ENCODE measurements at places on chromosomes 3 and 15.

- no peak for DNase-seq
These were observed 166.1 kb downstream of the RYR3 start for GRCh38 chr15:33476908-33477307.

DNA sequence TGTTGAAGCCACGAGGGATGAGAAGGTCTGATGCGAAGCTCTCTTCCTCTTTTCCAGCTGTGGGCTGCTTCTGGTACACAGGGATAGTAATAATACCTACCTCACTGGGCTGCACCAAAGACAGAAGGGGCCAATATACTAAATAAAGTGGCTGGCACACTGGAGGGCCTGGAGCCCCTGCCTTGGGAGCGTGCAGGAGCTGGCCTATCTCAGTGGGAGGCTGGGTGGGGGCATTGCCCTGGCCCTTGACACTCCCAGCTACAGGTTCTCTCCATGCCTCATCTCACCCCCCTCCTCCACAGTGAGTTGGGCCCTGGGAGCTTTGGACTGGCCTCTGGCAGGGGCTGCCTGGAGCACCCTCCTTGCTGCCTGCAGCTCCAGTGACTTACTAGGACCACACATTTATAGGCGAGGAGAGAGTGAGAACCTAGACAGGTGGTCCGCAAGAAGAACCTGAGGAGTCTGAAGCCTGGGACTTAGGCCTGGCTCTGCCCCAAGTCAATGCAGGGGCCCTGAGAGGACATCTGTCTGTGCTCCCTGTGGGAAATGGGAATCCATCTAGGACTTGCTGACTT is 1.6 kb downstream of the NOX5 start:
- no peak for DNase-seq

DNA sequence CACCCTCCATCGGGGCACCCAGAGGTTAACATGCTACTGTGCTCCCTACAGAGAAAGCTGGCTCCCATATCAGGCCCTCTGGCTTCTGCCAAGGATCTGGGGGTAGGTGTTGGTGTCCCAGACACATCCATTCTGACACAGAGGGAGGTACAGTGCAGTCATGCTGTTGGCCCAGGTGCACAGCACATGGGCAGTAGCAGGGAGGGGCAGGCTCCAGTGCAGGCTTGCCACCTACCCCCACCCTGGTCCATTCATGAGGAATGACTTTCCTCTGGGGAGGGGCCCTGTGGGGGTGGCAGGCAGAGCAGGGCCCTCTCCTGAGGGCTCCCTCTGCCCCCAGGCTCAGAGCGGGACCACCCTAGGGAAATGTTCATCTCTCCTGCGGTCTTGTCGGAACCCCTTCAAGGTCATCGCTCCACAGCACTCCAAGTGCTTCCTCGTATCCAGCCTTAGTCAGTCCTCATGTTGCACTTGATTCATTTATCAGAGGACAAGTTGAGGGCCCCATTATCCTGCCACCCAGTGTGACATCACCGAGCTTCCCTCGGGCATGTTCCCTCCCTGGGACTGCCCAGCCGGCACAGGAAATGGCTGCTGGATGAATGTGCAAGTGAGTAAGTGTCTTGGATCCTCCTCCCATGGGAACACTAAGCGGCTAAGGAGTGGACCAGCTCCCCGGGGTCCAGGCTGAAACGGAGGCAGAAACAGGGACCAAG is 10.0 kb downstream of the DUSP7 start:
- no peak for DNase-seq

DNA sequence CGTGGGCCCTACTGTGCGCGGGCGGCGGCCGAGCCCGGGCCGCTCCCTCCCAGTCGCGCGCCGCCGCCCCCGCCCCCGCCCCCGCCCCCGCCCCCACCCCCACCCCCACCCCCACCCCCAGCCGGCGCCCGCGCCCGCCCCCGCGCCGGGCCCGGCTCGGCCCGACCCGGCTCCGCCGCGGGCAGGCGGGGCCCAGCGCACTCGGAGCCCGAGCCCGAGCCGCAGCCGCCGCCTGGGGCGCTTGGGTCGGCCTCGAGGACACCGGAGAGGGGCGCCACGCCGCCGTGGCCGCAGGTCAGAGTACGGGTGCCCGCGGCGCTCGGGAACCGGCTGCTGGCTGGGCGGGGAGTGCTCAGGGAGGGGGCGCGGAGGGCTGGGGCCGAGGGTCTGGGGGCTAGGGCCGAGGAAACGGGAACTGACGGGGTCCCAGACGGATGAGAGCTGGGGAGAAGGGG is 1.1 kb upstream of the PPARG start:
- no peak for DNase-seq

- no peak for DNase-seq
These were observed 48.5 kb downstream of the PTH1R start for GRCh38 chr3:46926039-46926438.

- DNase-seq = no peak
These were observed 54.4 kb downstream of the DCUN1D1 start for GRCh38 chr3:182925944-182926337.

GRCh38 chr3:105802118-105802706 is 66.6 kb downstream of the CBLB start:
- peak; percentile 33 for DNase-seq

GRCh38 chr3:18080198-18080689 is 337.8 kb upstream of the TBC1D5 start:
- peak; percentile 7 for DNase-seq

DNA sequence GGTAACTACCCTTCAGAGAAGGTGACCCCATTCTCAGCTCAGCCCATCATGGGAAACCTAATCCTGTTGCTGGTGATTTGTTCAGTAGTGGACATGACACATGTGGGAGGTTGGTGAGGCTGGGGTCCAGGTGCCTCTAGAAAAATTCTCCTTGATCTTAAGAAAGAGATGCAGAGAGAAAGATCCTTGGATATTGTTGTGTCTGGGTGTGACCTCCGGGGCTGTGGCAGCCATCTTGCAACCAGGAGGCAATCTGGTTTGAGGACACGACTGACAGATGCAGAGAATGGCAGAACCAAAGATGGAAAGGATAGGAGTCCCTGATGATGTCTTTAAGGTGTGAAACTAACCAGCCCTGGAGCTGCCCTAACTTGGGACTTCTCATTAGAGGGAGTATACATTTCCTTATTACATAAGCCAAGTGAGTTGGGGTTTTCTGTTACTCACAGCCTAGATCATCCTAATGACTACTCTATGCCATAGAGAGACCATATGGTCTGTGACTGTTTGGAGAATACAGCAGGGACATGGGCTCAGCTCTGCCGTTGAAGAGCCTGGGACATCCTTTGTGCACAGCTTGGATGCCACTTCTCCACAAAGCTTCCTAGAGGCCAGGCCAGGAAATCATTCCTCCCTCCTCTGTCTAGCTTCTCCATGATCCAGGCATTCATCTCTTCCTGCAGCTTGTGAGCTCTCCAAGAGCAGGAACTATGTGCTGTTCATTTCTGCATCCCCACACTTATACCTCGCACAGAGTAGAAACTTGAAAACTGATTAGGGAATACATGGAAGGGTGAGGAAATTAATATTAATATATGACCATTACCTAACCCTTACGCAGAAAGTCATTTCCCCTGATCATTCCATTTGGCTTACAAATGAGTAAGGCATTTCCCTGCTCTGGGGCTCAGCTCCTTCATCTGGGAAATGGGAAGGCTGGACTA is 45.9 kb downstream of the HRH1 start:
- DNase-seq = no peak

DNA sequence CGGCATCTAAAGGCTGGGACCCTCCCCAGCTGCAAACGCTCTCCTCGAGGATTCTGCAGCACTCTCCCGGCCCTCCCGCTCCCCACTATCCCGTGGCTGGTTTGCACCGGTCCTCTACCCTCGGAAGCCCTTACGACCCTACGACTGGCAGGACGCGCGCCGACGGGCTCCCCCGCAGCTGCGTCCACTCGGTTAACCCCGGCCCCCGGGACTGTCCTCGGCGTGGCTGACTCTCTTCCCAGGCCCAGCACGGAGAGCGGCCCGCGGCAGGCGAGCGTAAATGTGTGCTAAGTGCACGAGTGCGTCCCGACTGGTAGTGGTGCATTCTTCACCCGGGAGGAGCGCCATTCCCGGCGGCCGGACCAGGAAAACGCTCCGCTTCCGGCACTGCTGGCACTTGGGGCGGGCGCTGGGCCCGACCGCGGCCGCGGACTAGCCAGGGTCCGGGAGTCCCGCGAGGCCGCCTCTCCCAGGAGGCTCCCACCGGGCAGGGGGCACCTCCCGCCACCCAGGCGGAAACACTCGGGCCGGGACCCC is 508 bp downstream of the GORASP1 start:
- peak; percentile 39 for DNase-seq

- DNase-seq = no peak
These were observed 30.8 kb downstream of the MCTP2 start for GRCh38 chr15:94262201-94262600.

- DNase-seq = no peak
These were observed 9.8 kb upstream of the RPSA start for GRCh38 chr3:39396690-39397089.

DNA sequence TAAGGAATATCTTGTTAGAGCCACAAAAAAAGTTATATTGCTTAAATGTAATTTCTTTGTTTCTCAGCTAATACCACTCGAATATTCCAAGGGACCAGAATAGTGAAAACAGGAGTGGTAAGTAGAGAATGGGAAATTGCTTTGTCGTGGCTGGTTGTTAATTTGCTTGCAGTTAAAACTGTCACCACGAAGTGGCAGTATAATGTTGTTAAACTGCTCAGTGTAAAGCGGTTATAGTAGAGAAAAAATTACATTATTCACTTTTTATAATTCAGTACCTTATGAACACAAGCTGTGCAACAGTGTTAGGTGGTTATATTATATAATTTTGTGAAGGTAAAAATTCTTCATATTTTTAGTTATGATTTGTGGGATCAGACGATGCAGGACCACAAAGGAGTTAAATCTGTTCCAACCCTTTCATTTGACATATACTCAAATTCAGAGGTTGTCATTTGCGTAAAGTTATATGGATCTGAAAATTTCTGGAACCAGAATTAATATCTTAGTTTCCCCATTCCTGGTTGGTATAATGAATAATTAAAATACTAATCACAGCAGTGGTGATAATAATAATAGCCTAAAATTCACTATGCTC is 171.8 kb downstream of the FEZF2 start:
- peak; percentile 76 for DNase-seq

- no peak for DNase-seq
These were observed 15.2 kb downstream of the MCM2 start for GRCh38 chr3:127613406-127613805.

- DNase-seq = peak; percentile 76
These were observed 215.5 kb upstream of the KCNMB2 start for GRCh38 chr3:178320456-178321351.

- DNase-seq = no peak
These were observed 54.1 kb downstream of the ITGB5 start for GRCh38 chr3:124832782-124833709.

DNA sequence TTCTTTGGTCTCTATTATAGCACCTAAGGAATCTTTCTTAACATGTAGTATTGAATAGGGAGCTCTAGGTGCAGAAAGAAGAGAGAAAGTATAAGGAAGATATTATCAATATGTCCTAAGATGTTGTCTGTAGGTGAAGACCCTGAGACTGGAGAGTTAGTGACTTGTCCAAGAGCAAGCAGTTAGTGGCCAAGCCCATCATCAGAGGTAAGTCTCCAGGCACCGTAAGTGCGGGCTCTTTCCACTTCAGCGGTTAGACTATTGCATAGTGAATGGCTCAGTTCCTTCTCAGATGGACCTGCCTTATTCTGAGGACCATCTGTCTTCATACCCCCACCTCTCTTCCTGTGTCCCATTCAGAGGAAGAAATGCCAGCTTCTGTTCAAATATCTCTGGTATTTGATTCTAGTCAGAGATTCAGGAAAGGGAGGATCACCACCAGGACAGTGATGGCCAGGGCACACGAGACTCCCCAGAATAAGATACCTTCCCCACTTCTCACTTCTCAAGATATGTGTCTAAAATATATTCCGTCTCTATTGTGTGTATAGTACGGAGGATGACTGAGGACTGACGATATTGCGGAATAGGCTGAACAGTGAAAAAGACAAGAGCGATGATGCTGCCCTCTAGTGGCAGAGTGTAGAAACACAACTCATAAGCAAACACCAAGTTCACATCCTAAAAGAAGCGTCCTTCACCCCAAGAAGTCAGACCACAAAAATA is 19.1 kb upstream of the ADGRG7 start:
- DNase-seq = peak; percentile 88

DNA sequence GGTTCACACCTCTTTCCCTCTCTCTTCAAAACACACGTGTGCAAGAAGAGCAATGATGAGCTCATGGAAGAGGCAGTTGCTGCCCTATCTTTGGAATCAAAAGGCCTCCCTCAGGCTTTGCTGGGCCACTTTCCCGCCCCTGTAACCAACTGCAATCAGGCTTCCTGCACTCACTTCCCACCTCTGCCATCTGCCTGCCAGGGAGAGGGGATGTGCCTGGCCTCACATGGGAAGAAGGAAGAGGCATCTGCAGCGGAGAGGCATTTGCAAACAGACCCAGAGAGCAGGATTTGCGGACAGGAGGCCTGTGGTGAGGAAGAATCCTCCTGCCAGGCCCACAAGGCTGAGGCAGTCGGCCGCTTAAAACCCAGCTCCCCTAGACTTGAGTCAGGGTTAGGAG is 175.6 kb upstream of the ATP10A start:
- DNase-seq = peak; percentile 26

GRCh38 chr3:130692455-130692854 is 54.2 kb downstream of the PIK3R4 start:
- no peak for DNase-seq

GRCh38 chr3:156273111-156273694 is 152.8 kb downstream of the KCNAB1 start:
- no peak for DNase-seq

DNA sequence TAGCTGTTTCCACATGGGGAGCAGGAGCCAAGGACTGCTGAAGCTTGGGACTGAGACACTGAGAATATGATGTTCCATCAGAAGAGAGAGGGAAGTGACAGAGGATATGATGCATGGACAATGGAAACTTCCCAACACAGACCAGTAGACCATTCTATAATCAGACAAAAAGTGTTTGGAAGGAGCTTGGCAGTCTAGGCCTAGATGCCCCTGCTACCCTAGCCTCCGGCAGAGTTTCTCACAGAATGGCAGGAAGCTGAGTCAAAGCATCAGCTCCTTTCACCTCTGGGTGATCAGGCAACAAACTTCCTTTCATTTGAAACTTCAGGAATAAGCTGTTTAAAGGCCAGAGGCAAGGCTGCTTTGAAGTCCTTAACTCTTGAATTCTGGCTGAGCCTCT is 222.0 kb downstream of the NEK10 start:
- no peak for DNase-seq

- no peak for DNase-seq
These were observed 11.9 kb downstream of the TLNRD1 start for GRCh38 chr15:81012588-81012987.

DNA sequence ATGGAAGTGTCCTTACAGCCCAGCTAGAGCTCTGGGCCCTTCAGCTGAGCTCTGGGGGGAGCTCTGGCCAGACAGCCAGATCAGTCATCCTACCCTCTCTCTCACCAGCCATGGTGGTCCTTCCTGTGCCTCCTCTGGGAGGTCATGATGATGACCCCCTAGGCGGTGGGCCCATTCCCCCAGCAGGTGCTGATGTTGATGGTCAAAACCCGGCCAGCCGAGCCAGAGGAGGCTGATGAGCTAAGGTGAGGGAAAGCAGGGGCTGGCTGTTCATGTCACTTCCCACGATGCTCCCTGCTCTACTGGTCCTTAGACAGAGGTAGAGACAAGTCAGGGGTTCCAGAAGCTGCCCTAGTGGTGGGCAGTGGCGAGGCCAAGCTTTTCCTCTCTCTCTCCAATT is 35.0 kb downstream of the GRAMD2A start:
- DNase-seq = no peak

All from brain (organoid and tissue), 16 donors.